Ammon's horn (tissue), 1 donor: ENCODE measurements at places on chromosomes 3 and 15.

DNA sequence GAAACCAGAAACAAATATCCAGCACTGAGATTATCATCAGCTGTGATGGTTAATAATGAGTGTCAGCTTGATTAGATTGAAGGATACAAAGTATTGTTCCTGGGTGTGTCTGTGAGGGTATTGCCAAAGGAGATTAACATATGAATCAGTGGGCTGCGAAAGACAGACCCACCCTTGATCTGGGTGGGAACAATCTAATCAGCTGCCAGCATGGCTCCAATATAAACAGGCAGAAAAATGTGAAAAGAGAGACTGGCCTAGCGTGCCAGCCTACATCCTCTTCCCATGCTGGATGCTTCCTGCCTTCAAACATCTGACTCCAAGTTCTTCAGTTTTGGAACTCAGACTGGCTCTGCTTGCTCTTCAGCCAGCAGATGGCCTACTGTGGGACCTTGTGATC is 869.5 kb downstream of the SI start:
- no peak for DNase-seq

DNA sequence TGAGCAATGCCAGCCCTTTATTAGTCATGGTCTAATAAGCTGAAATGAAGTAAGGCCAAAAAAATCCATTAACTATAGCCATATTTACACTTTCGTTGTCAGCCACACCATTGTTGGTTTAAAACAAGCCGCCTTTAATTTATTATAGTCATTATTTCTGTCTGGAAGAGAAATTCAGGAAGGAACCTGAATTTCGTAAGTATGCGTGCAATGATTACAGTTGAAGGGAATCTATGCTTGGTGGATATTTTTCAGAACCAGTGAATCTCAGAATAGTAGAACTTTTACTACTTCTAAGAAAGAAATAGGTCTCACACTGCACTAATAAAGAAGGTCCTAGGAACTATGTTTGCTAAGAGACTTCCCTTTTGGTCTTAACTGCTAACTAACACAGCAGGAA is 59.1 kb downstream of the FAM43A start:
- no peak for DNase-seq

DNA sequence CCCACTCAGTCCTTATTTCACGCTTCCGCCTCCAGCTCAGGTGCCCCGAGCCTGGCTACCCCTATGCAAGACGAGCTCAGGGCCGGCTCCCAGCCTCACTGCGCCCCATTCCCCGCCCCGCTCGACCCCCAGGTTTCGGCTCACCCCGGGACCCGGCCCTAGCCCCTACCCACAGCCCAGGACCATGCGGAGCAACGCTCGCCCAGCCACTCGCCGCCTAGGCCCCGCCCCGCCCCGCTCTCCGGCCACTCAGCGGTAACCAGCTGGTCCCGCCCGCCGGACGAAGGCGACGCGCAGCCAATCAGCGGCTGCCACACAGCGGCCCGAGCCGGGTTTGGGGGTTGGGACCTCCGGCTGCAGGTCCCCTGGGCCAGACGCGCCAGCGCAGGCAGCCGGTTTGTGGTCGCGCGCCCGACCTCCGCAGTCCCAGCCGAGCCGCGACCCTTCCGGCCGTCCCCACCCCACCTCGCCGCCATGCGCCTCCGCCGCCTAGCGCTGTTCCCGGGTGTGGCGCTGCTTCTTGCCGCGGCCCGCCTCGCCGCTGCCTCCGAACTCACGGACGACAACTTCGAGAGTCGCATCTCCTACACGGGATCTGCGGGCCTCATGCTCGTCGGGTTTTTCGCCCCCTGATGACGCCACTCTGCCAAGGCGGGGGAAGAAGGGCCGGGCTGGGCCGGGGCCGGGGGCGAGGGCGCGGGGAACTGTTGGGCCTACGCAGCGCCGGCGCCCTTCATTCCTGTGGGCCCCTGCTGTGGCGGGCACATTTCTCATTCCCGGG is at the start of gene CATSPER2:
CATSPER2 (minus strand) TSS at position 196 of the 781 bp plus-strand sequence. CDS start 783 bp downstream, outside the sequence.
- DNase-seq, result no peak

DNA sequence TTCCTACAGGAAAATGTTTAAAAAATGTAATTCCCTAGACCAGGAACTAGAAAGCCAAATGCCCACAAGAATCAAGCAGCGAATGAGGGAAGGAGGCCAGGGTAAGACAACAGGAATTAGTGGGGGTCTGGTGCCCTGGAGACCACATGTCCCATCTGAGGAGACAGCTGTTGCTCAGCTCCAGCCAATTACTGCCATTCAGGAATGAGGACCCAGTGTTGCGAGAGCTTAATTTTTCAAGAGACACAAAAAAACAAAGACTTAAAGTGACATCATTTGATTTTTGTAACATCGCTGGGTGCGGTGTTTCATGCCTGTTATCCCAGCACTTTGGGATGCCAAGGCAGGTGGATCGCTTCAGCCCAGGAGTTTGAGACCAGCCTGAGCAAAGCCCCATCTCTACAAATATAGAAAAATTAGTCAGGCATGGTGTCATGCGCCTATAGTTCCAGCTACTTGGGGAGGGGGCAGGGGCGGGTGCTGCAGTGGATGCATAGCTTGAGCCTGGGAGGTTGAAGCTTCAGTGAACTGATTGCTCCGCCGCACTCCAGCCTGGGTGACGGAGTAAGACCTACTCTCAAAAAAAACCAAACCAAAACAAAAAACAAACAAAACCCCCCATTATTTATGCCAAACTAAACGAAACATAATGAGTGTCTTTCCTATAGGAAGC is 52.8 kb upstream of the LRIG1 start:
- DNase-seq, result no peak

GRCh38 chr15:49255966-49256759 is 86.1 kb downstream of the GALK2 start:
- no peak for DNase-seq

- DNase-seq, result no peak
These were observed 52.6 kb upstream of the MYO5C start for GRCh38 chr15:52348056-52348745.

DNA sequence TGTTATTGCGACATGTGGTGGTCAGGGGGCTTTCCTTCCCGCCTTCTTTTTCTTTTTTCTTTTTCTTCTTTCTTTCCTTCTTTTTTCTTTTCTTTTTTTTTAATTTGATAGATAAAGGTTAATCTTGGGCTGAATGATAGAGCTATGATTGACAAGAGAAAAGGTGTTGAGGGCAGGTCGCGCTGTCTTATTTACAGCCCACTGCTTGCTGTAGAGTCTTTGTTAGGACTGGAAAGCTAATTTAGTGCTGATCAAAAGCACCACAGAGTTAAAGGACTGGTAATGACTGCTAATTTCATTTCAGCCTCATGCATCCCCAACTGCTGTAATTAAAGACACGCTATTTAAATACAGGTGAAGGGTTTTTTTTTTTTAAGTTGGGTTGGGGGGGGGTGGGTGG is 10.6 kb upstream of the SOX2 start:
- DNase-seq, result no peak

- no peak for DNase-seq
These were observed 41.2 kb downstream of the SMAD6 start for GRCh38 chr15:66743204-66743603.

DNA sequence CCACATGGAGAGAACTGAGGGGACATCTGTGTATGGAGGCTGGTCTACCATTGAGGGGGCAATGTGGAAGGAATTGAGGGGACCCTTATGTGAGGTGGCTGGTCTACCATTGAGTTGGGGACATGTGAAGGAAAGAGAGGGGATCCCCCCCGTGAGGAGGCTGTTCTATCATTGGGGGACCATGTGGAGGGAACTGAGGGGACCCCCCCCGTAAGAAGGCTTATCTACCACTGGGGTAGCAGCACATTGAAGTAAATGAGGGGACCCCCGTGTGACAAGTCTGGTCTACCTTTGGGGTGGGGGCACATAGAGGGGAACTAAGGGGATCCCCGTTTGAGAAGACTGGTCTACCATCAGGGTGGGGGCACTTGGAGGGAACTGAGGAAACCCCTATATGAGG is 158.0 kb downstream of the FBLN2 start:
- DNase-seq, result no peak

DNA sequence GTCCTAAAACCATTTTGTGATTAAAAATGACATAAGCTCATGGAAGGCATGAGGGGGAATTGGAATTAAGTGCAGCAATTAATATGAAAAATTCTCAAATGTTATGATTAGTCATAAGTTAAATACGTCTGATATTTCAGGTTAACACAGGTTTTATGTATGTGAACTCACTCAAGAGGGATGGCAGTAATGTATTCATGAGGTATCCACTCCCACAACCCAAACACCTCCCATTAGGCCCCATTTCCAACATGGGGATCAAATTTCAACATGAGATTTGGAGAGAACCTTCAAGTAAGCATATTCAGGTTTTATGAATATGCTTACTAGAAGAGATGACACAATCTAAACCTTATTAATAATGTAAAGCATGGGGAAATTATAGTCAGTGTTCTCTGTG is 41.6 kb upstream of the IL20RB start:
- no peak for DNase-seq

GRCh38 chr3:134366221-134366927 is 7.9 kb downstream of the AMOTL2 start:
- no peak for DNase-seq

DNA sequence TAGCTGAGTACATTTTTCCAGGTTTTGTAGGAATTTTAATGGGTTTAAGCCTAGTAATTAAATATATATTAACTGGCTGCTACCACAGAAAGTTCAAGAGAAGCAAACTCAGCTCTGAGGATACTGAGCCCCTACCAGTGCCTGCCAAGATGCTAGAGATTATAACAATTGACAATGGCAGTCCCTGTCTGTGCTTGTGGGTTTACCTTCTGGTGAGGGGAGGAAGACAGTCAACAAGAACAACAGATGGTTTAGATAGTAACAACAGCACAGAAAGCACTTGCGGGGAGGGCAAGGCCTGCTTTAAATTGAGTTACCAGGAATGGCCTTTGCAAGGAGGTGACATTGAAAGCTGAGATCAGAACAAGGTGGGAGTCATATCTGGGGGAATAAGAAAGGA is 56.6 kb upstream of the ARHGEF3 start:
- peak; percentile 39 for DNase-seq

DNA sequence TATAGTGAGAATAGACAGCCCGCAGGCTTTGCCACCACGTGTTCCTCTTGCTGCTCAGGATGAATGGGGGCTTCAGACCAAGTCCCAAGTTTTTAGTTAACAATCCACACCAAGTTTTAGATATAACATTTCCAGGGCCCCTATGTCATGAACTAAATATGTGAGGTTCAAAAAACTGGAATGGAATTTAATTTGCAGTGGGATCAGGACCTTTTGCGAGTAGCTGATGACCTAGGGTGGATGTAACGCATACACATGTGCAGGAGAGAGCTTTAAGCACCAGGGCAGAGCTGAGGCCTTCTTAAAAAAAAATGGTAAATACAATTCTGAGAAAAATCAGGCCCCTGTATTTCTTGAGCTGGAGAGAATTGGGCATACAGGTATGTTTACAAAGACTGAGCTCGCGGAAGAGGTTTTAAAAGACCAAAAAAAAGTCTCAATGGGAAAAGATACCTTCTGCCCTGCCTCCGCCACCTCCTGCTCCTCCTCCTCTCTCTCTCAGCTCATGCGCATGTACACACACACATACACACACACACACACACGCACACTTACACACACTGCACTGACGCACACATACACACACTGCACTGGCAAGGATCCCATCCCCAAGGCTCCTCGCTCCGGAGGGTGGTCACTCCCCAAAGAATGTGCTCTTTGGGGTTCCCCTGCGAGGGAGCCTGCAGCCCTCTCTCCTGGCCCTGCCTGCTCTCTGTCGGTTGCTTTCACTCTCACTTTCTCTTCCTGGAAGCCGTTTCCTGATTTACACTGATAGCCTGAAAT is 48.2 kb upstream of the IGF1R start:
- DNase-seq, result peak; percentile 47

DNA sequence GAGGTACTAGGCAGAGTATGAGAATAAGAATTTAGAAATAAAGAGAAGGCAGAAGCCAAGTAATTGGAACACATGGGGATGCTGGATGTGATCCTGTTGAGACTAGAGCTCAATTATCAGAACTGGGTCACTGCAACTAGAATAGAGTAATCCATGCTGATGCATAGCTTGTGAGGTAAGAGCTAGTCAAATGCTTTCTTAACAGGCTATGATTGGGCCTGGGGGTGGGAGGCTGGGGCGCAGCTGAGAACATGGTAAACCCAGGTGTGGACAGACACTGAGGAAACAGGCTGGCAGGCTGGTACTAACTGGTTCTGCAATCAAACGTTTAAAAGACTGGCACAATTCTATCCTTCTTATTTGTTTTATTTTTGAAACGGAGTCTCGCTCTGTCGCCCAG is 50.5 kb upstream of the LRRFIP2 start:
- no peak for DNase-seq

GRCh38 chr3:115525731-115526130 is 97.6 kb upstream of the GAP43 start:
- no peak for DNase-seq

DNA sequence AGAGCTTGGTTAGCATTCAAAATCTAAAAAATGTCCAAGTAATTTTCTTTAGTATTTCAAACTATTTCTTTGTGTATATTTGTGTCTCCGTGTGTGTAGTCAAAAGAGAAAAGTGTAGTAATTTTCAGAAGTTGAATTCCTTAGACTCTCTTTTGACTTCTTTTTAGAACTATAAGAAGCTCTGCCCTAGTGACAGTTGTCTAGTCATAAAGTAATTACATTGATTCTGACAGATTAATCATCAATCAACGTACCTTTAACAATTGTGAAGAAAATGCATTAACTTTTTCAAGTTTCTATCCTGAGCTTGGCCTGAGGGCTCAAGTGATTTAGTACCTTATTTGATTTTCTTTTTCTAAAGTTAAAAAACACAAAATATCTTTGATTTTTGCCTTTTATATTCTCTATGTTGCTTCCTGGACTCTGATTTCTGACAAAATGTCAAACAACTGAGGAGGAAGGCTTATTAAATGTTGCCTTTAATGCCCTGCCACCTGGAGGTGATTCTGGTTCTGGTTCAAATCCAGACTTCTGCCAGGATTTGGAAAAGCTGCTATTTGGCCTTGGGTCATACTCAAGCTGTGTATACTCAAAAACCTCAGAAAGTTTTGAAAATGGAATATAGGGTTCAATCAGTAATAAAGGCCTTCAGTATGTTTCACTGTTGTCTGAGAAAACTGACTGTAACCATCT is 653.6 kb downstream of the NSUN3 start:
- DNase-seq, result no peak

- DNase-seq, result no peak
These were observed 481.4 kb upstream of the NAALADL2 start for GRCh38 chr3:174377684-174378083.

GRCh38 chr3:114285648-114286230 is 8.1 kb upstream of the TIGIT start:
- DNase-seq, result no peak

DNA sequence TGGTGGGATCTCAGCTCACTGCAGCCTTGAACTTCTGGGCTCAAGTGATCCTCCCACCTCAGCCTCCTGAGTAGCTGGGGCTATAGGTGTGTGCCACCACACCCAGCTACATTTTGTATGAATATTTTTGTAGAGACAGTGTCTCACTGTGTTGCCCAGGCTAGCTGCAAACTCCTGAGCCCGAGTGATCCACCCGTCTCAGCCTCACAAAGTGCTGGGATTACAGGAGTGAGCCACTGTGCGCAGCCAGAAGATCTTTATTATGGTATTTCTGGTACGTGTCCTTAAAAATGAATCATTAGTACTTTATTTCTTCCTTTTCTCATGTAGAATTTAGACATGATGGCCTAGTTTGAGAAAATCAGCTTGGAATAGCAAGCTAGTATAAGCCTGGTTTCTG is 153.3 kb downstream of the BCHE start:
- DNase-seq, result no peak

GRCh38 chr3:17874636-17875035 is 132.2 kb upstream of the TBC1D5 start:
- no peak for DNase-seq
